ENCODE measurements at places on chromosomes 16 and 17.
A peak's percentile ranks its signal among the peaks of the same experiment; 100 is the strongest.

DNA sequence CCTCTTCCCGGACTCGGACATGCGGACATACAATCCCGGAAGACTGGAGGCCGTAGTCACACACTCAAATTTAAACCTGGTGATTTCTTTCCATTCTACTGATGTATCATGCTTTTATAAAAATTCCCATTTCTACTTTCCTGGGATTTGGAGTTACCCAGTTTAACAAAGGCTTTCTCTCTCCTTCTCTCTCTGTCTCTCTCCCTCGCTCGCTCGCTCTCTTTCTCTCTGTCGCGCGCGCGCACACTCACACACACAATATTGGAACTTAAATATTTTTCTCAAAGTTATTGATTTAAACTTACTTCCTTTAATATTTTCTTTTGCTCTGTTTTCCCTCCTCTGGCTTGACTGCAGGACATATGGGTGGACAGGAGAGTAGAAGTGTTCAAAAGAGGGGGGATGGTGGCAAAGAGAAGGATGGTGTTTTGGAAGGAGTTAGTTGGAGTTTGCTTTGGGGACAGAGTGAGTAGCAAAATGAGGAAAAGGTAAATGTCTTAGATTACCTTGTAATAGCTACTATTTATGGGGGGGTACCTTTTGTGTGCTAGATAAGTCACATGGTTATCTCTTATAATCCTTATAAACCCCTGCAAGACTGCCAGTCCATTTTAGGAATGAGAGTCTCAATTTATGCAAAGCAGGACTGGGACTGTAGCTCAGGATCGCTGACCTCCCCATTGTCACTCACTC lies 878 bp upstream of the TRIM25 start:
- DNase-seq: no peak

DNA sequence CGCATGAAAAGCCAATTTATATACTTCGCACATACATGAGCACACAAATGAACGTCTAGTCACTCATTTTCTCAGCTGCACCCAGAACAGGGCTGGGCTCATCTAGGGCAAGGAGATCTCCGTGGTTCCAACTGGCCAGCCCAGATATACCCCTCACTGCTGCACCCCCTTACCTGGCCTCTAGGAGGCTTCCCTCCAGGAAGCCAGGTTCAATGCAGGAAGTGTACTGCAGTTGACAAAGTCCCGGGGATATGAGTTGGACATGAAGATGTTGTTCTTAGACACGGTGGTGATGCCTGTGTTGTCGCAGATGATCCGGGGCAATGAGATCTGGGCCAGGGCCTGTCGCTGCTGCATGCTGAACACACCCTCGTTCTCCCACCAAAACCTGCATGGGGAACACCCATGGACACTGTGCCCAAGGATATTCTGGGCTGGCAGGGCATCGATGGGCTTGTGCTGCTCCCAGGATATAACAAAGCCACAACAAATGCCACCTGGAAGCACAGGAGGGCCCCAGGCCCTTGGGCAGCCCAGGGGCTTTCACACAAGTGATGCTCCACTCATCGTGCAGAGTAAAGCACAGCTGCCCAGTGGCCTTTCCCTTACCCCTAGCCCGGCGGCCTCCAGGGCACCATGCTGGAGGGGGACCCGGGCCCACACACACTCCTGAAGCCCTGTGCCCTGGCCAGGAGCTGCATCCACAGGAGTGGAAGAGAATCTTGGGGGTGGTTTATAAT lies 10.1 kb downstream of the MPO start:
- no peak for DNase-seq

- no peak for DNase-seq
Measured at GRCh38 chr16:77833921-77834634, 45.7 kb downstream of the VAT1L start.

- no peak for DNase-seq
Measured at GRCh38 chr17:14940938-14941265, 324.2 kb downstream of the PMP22 start.

- no peak for DNase-seq
Measured at GRCh38 chr16:2191446-2191706, 5.0 kb downstream of the CASKIN1 start.

- no peak for DNase-seq
Measured at GRCh38 chr17:48756830-48757251, 28.3 kb upstream of the HOXB13 start.

DNA sequence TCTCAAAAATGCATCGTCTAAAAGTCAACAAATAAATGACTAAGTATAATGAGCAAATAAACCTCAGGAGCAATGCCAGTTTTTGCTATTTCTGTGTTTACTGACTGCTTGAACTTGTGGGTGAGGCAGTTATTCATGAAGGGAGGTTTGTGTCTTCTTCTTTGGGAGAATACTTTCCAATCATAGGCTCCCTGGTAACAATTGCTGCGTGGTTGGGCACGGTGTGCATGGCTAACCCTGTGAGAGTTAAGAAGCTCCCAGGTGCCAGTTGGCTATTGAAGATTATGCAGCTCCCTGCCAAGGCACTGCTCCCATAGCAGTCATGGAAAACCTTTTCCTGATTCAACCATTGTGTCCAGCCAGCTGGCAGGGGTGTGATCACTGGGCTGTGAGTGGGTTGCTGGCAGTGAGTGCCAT lies 775.9 kb upstream of the GOT2 start:
- no peak for DNase-seq

- DNase-seq: no peak
Measured at GRCh38 chr16:69870761-69871160, 80.4 kb upstream of the CLEC18A start.

GRCh38 chr17:63035695-63036094 lies 69.7 kb downstream of the TANC2 start:
- DNase-seq: no peak

DNA sequence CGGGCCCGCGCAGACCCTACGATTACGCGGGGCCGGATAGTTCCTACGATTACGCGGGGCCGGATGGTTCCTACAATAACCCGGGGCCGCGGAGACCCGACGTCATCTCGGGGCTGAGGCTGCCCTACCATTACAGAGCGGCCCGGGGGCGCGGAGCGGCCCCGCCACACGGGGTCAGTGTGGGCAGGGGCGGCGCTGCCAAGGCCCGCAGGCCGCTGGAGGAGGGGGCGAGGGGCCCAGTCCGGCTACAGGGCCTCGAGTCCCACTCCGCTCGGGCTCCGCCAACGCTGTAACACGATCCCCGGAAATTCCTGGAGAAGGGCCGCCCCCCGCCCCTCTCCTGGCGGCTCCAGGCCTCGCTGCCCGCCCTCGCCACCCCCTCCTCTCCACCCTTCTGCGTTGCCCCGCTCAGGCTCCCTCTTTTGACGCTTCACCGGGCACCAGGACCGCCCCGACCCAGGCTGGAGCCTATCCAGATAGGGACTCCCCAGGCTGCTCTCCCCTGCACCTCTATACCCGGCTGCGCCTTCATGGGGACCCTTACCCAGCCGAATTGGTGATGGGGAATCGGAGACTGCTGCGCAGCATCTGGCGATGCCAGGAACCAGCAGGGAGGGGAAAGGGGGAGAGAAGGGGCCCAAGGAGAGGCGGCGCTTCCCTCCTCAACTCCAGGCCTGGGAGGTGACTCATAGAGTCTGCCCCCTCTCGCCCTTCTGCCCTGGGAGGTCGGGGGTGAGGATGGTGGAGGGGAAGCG lies at the start of gene RAB34:
TSS of gene RAB34 (minus strand) at position 291 of the 755 bp plus-strand sequence. CDS start 602 bp downstream, outside the sequence.
- no peak for DNase-seq

GRCh38 chr17:2023692-2024571 lies 1.2 kb downstream of the RTN4RL1 start:
- DNase-seq: peak; percentile 33

- DNase-seq: no peak
Measured at GRCh38 chr16:83931556-83931955, 21.5 kb upstream of the OSGIN1 start.

GRCh38 chr17:43416998-43417890 lies 18.5 kb downstream of the ARL4D start:
- no peak for DNase-seq

DNA sequence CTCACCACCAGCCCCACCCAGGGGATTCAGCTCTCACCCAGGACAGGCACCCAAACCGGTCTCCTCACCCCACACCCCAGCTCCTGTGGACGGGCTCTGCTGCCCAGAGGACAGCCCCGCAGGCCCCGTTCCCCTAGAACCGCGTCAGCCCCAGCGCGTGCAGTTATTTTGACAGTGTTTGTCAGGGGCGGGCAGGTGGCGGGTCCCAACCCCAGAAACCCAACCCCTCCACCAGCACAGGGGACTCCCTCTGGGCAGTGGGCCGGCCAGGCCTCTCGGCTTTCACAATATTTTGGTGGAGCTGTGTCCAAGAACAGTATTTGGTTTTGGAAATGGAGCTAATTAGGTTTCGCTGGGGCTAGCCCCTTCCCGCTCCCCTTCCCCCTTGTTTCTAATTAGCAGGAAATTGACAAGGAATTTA lies 44.8 kb downstream of the BAHCC1 start:
- DNase-seq: no peak

- DNase-seq: no peak
Measured at GRCh38 chr17:72955391-72956140, 136.9 kb downstream of the SLC39A11 start.

DNA sequence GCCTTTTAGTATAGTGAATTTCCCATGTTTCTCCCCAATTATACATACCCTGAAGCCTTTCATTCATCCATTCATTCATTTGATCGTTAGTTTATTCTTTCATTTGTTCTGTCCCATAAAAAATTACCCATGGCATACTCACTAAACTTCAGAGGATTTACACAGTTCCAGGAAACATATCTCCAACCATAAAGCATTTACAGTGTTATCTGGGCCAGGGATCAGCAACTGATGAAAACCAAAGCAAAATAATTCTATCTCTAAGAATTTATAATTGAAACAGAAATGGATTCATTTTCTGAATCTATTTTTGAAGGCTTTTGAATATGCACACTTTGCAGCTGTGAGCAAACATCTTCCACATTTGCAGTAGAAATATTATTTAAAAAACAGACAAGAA lies 547.7 kb downstream of the KCNJ2 start:
- DNase-seq: no peak

- no peak for DNase-seq
Measured at GRCh38 chr17:15456972-15457722, 10.3 kb downstream of the CDRT4 start.

DNA sequence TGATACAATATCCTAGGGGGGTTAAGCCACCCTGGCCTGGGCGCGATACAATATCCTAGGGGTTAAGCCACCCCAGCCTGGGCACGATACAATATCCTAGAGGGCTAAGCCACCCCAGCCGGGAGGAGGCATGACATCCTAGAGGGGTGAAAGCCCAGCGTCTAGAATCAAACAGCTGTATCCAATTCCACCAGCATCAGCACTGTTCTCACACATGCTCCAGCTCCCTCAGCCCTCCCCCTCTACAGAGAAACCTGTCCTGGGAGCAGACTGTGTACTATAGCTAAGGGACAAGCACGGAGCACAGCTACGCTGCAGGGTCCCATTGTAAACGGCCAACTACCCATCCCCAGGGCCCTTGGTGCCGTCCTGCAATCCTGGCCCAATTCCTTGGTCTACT lies 6.2 kb downstream of the GINS2 start:
- no peak for DNase-seq

DNA sequence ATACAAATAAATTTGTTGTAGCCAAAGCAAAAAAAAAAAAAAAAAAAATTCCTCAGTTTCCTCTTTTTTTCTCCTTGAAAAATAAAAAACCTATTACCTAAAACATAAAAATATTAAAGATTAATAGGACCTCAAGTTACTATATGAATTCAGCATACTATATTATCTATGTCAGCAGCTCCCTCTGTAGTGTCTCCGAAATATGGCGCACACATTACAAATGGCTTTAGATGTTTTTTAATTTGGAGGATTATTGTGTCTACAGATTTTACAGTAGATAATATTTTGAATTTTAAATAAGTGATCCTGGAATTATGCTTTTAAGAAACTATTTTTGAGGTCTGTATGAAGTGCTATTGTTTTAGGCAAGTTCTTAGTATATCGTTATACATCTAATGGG lies 94.4 kb downstream of the NLK start:
- DNase-seq: no peak

- no peak for DNase-seq
Measured at GRCh38 chr17:59423903-59424302, 92.4 kb downstream of the YPEL2 start.

DNA sequence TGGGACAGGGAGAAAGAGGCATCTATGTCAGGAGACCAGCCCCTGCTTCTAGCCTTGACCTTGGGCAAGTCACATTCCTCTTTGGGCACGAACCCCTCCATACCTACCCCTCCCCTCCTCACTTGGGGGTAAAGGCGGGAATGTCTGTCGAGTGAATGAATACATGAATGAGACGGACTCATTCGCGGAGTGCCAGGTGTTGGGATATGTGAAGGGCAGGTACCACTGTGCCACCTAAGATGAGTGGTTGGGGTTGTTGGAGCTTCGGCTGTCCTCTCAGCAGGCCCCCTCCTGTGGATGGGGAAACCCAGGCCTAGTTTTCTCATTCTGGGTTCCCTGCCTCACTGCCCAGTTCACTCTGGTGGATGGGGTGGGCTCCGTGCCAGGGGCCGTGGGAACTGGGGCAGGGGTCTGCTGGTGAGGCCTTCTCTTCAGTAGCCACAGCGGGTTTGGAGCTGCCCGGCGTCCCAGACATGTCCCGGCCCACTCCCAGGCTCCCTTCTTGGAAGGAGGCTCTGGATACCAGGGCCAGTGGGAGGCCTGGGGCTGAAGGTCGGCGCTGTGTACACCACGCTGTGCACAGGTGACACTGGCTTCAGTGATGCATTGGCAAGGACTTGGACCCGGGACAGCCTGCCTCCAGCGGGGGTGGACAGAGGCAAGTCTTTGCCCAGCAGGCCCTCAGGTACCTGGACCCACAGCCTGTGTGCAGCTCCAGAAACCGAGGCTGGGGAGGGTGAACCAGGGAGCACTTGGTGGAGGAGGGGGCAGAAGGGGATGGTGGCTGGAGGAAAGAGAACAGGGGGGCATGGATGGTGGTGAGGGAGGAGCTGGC lies 5.6 kb downstream of the GLIS2 start:
- DNase-seq: no peak

- DNase-seq: no peak
Measured at GRCh38 chr16:55271945-55272513, 52.0 kb upstream of the IRX6 start.

DNA sequence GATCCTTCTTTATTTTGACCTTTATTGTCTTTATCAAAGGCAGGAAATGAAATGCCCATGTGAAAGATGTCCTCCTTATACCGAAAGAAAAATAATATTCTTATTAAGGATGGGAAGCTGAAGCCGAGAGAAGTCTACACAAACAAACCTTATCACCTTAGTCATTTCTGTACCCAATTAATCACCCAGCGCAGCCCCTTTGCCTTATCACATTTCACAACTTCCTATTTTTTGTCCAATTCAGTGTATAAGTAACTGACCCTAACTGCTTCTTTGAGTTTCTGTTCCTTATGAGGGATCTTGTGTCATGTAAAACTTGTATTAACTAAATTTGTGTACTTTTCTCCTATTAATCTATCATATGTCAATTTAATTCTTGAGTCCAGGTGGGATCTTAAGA lies 16.4 kb upstream of the CCL23 start:
- DNase-seq: no peak

DNA sequence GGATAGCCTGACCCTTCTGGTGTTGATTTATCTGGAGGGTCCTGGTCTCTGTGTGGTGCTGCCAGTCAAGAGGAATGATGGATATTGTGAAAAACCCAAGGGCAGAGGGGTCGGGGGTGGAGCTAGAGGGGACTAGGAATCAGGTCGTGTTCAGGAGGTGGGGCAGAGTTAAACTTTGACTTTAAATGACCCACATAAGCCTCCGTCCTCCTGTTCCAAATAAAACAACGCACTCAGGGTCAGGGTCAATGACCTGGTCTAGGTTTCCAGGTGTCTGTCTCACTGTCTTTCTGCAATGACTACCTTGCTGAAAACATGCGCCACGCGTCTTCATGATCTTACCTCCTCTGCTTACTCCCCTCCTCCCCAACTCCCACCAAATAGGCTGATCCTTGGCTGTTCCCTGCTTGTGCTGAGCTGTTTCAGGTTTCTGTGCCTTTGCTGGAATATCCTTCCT lies 14.7 kb downstream of the AOC3 start:
- no peak for DNase-seq
